Stimulated activated CD8-positive, alpha-beta memory T cell treated with anti-CD3 and anti-CD28 coated beads, Interleukin-4, amount 100 ng/mL, for 1 hour (primary cell): ENCODE measurements at places on chromosomes 6 and 20.

DNA sequence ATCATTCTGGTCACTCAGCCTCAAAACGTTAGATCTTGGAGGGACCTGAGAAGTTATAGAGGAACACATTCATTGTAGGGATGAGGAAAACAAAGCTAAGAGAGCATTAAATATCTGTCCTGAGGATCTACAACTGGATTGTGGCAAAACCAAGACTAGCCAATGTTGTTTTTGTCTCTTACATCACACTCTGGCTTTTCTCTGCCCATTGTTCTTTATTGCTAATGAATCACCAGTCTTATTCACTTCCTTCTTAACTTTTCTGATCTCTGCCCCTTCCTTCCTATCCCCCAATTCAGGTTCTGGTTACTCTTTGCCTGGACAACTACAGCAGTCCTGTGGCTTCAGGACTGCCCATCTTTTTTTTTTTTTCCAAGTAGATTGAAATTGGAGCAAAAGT is 57.0 kb upstream of the PREP start:
- no peak for DNase-seq

GRCh38 chr6:41058783-41059181 is 5.8 kb downstream of the APOBEC2 start:
- no peak for DNase-seq

DNA sequence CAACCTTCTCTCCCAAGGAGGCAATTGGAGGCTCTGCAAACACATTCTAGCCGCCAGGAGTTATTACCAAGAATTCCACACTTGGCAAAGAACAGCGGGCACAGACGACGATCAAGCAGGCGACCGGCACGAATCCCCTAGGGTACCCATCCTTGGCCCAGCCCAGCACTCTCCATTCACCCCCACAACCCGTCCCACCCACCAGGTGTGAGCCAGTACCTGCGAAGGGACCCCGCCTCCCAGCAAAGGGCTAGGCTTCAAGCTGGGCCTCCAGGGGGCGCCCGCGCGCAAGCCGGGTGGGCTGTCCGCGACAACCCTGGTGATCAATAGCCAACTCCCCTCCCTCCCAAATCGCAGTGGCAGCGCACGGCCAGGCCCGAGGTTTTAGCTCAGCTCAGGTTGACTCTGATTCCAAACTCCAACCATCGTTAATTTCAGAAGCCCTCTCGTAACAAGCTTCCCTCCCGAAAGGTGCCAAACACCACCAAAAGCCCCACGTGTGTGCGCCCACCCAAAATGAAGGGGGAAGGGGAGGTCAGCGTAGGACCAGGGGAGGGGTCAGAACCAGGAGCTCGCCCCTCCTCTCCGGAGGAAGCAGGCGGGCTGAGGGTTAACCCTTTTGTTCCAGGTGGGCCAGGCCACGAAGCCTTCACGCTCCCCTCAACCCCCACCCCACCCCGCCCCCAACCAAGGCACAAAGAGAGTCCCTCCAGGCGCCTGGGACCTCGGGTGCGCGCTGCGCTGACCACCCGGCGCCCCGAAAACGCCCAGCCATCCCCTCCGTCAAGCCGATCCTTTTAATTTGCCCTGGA is 2.1 kb downstream of the SALL4 start:
- peak; percentile 16 for DNase-seq

- no peak for DNase-seq
Measured at GRCh38 chr6:105560611-105561066, 157.8 kb upstream of the PREP start.

DNA sequence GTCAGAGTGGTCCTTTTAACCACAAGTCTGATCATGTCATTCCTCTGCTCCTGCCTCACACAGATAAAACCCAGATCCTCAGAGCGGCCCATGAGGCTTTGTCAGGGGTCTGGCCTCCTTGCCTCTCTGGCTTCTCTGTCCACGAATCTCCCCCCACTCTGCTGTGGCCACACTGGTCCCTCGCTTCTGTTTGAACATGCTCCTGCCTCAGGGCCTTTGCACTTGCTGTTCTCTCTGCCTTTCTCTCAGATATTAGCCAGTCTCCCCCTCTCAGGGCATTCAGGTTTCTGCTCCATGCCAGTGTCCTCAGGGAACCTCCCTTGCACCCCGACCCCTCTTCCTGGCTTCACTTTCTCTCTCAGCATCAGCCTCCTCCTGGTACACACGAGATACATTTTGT is 518.5 kb downstream of the PREX1 start:
- DNase-seq, result no peak

DNA sequence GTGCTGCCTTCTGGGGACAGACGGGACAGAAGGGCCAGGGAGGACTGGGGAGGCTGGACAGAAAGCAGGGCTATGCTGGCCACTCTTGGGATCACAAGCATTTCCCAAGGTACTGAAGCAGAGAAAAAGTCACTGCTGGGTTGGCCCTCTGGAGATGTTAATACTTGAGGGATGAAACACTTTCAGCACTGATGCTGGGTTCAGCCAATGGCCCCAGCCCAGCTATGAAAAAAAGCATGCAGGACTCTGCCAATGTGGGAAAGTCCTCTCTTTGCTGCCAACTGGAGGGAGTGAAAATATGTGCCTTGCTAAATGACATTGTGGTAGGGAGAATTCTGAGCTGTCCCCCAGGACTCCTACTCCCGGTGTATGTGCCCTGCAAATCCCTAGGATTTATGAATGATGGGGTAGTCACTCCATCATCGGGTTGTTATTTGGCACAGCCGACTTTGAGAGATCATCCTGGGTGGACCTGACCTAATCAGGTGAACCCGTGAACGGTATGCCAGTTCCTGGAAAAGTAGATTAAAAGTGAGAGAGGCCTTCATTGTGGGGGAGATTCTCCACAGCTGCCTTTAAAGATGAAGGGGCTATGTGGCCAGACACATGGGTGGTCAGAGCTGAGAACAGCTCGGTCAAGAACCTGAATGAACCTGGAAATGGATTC is 119.9 kb upstream of the TRAF3IP2 start:
- DNase-seq, result no peak

DNA sequence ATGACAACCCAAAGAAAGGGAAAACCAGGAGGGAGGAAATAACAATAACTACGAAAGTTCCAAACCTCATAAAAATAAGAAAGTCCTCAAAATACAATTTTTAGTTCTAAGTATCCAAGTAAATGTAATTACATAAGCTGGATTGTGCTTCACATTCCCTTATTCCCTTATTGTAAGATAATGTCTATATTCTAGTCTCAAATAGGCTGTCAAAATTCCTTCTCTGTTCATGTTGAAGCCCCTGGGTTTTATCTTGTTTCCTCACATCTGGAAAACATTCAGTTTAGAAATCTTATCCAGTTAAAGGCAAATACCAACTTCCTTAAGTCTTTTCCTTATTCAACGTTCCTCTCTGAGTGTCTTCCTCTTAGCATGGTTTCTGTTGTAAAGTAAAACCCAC is 282.3 kb downstream of the CD109 start:
- DNase-seq, result no peak

- DNase-seq, result no peak
Measured at GRCh38 chr20:62831854-62832211, 15.0 kb downstream of the COL9A3 start.

- DNase-seq, result peak; percentile 45
Measured at GRCh38 chr6:24494821-24495795, at the start of gene ALDH5A1. TSS of gene ALDH5A1 (plus strand) at chr6:24494969. CDS start at chr6:24494997, 28 bp downstream.

GRCh38 chr6:92723390-92723931 is 695.9 kb downstream of the EPHA7 start:
- no peak for DNase-seq
